ENCODE measurements at places on chromosomes 6 and 20.

DNA sequence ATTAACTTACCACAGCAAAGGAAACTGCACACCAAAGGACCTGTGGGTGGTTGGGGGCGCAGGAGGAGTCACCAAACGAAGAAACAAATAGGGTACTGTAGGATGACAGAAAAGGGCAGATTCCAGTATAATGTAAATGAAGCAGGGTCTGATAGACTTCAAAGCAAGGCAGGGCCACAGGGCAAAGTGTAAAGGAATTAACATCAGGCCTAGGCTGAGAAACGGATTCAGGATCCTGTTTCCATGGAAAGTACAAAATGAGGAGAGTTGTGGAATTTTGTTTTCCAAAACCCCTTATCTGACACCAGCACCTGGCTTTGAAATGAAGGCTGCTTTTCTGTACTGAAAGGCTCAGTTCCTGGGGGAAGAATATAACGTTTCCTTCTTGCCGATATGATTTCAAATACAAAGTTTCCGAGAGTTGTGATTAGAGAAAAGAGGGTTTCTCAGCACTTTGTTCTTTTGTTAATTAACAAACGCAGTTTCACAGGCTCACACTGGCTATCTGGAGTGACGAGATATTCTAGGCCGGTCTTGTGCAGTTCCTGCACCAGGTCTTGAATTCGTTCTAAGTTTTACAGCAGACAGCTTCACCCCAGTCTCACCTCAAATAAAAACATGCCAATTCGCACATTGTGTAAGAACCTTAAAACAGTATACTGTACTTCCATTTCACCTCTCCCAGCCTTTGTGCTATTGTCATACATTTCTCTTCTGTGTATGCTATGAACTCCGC lies 5.8 kb downstream of the DEFB123 start:
- no peak for DNase-seq

GRCh38 chr6:3759646-3760232 lies 8.2 kb upstream of the PXDC1 start:
- no peak for DNase-seq

DNA sequence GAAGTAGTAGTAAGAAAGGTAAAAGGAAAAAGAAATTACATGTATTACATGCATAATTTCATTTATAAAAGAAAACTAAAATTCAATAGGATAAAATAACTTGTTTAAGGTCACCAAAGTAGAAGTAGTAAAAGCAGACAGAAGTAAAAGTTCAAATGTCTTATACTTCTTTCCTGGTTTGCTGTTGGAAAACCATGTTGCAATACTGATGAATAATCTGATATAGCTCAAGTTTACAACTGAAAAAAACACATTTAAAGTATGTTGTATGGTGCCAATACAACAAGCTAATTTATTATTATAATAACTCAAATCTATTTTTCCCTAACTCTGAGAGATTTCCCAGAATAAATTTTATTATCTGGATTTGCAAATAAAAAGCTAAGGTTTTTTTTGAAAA lies 78.3 kb downstream of the PHIP start:
- no peak for DNase-seq

- no peak for DNase-seq
Measured at GRCh38 chr6:116267836-116268588, 11.7 kb downstream of the TSPYL1 start.

DNA sequence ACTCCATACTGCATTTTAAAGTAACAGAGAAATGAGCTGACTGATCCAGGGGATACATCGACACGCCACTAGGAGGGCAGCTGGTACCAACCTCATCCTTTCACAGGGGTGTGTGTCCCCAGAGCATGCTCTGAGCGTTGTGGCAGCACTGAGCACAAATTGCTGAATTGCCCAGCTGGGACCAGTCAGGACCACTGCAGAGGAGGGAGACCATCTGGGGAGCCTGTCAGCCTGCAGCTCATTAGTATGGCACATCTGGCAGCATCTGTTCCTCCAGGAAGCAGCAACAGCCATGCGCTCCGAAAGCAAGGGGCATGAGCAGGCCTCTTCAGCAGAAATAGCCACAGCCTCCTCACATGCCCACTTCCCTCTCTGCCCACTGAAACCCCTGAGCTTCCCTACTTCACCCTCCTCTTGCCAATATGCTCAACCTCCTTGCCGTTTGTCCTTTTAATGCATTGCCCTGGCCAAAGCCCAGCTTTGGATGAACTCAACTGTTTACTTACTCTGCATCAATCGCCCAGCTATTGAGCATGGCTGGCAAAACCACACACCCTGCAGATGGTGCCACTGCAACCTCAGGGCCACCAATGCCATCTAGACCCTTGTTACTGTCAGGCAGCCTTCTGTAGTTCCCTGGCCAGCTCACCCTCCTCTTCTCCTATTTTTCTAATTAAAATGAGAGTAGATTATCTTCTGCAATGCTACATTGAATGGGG lies 77.6 kb upstream of the NEDD9 start:
- no peak for DNase-seq

DNA sequence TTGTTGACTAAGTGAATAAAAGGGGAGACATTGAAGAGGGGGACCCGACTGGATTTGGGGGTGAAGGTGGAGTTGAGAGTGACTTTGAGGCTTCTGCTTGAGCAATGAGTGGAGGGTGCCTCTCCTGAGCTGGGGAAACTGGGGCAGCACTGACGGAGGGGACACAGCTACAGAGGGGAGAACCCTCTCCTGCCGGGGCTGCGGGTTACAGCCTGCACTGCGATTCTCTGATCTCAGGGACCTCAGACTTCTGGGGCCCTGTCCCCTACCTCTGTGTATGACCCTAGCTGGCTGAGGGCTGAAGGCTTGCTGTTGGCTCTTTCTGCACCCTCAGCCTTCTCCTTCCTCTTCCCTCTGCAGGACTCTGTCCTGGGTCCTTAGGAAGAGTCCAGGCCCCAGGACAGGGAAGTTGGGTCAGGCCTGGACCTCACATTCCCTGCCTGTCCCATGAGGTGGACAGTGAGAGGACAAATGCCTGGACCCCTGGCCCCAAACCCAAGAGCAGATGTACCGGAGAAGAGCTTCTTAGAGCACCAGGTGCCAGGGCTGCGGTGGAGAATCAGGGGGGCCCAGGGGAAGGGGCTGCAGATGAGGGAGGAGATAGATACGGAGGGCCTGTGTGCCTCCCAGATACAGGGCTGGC lies 13.7 kb upstream of the FAM110A start:
- no peak for DNase-seq

DNA sequence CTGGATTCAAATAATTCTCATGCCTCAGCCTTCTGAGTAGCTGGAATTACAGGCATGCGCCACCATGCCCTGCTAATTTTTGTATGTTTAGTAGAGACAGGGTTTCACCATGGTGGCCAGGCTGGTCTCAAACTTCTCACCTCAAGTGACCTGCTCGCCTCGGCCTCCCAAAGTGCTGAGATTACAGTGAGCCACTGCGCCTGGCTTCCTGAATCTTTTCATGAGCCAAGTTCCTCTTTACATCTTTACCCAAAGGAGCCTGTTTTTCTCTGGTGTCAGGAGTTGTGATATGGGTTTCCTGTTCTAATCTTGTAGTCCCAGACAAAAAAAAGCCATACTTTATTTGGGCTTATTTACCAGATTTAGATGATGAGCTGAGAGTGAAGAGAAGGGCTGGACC lies 34.4 kb downstream of the PCNA start:
- DNase-seq, result no peak

DNA sequence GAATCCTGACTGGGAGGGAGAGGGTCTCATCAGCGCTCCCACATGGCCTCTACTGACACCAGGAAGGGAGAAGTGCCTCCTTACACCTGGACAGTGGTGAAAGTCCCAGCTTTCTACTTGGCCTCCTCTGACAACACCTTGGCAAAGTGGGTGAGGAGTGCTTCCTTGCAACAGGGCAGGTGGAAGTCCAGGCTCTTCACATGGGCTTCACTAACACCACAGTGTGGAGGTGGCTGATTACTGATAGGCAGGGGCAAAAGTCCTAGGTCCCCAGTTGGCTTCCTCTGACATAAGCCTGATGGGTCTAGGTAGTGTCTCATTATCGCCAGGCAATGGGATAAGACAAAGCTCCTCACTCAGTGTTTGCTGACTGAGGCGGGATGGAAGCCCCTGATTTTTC lies 9.5 kb upstream of the HLA-DRA start:
- no peak for DNase-seq

DNA sequence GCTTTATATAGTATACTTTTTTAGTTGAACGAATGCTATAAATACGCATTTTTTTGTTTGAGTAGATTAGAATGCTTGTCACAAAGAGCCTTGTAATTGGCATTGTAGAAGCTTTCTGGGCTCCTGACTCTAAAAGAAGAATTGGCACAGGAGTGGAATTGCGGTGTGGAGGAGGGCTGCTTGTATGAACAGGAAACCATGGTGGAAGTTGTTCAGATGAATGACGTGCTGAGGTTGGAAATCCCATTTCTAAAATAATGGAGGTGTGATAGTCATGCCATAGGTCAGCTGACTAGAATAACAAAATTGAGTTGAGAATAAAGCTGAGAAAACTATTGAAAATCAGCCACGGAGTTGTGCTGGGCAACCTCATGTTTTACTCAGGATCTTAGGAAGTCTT lies 174.9 kb downstream of the QKI start:
- DNase-seq, result no peak

GRCh38 chr20:3686867-3687321 lies 5.1 kb upstream of the ADAM33 start:
- DNase-seq, result no peak

GRCh38 chr20:64048402-64049044 lies 916 bp downstream of the SOX18 start:
- no peak for DNase-seq

- DNase-seq, result no peak
Measured at GRCh38 chr20:2131366-2131765, 29.7 kb downstream of the STK35 start.

DNA sequence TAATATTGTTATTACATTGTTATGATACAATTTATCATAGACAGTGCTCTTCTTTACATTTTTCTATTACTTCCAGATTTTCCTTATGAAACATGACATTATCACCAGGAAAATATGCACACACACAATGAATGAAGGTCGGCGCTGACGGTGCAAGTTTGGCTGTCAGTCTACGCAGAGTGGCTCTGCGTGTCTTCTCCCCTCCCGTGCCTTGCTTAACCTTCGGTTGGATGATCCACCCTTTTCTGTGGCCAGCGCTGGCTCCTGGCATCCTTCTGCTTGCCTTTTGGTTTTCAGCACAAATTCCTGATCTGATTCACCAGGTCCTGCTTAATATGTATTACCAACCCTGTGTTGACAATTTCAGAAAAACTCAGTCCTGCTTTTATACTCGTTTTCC lies 157.4 kb downstream of the TSHZ2 start:
- DNase-seq, result no peak

- no peak for DNase-seq
Measured at GRCh38 chr20:62470001-62470400, 5.8 kb downstream of the GATA5 start.

DNA sequence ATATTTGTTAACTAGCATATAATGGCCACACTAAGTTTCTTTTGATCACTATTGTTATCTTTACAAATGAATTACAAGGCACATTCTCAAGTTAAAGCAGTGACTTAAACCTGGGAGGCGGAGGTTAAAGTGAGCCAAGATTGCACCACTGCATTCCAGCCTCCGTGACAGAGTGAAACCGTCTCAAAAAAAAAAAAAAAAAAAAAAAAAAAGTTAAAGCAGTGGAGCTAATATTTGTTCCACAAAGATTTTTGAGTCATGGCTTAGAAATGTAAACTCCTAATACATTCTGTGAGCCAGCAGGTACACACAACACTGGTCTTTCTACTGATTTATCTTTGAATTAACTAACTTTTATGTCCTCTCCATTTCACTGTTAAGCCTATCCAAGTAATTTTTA lies 221.7 kb upstream of the HTR1E start:
- no peak for DNase-seq

DNA sequence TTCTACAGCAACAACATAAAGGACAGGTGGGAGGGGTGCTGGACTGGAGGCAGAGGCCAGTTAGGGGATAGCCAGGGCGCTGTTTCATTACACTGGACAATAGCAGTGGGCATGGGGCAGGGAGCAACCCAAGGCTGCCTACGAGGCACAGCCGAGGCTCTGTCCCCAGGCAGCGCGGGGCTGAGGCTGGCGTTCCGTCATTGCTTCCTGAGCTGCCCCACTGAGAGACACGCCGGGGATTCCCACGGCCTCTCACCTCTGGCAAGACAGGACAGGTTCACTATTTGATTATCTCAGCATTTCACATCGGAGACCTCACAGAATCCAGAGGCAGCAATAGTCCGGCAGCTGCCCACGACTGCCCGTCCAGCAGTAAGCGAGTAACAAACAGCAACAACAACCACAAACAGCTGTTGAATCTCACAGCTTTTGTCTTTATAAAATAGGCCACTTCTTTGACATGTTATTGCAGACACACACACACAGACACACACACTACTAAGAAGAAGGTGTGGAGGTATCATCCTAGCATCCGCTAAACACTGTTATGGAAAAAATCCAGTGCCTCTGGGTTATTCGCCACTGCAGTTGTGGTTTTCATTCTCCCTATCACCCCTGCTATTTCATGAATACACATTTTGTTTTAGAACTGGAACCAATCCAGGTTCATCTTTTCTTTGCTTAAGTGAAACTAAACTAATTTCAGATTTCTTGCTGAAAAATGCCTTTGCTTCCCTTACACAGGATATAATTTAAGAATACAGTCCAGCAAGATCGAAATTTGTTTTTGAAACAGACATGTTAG lies 19.5 kb downstream of the KIF25 start:
- no peak for DNase-seq

DNA sequence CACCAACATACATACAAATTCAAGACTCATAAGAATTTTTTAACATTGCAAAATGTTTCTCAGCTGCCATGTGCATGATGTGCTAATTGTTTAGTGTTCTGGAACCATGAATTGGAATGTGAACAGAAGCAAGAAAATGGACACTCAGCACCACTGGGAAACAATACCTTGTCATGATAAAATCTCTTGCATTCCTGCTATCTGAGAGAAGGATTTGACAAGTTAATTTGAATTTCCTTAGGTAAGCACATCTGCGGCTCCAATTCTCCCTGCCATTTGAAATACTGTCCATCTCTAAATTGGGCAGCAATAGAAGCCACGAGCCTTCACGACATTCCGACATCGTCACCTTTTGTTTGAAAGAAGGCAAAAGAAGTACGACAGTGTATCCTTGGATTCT lies 1104.6 kb upstream of the MAP3K7 start:
- DNase-seq, result no peak

- no peak for DNase-seq
Measured at GRCh38 chr20:59006864-59007664, at the start of gene CTSZ. Gene CTSZ, minus strand, starts transcription at chr20:59007254. Its CDS starts 126 bp downstream, at chr20:59007128.

- DNase-seq, result no peak
Measured at GRCh38 chr6:150881911-150882481, 16.5 kb downstream of the MTHFD1L start.

DNA sequence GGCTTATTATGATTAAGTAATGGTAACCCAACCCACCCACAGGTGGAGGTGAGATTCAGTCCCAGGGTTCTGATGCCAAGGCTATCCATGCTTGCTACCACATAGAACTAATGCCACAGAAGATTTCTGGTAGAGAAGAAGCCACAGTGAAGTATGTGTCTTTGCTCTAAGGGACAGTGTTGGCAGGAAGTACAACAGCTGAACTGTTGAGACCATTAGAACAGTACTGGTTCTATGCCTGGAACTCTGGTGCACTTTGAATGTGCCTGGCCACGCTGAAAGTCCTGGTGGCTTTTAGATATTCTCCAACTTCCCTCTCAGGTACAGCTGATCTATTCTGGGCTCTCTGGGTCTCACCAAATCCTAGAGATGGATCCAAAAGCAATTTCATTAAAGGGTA lies 7.8 kb downstream of the STX7 start:
- no peak for DNase-seq
